ENCODE measurements at places on chromosomes 5 and 9.

DNA sequence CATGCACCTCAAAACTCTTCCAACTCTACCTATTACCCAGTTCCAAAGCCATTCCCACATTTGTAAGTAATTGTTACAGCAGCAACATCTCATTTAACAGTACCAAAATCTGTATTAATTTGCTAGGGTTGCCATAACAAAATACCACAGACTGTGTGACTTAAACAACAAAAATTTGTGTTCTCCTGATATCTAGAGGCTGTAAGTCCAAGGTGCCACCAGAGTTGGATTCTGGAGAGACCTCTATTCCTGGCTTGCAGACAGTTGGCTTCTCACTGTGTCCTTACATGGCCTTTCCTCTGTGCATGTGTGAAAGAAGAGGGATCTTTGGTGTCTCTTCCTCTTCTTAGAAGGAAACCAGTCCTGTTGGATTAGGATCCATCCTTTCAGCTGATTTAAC is 203.8 kb upstream of the PIK3R1 start:
- no peak for DNase-seq

GRCh38 chr5:43231977-43232376 is 40.0 kb downstream of the NIM1K start:
- DNase-seq, result no peak

DNA sequence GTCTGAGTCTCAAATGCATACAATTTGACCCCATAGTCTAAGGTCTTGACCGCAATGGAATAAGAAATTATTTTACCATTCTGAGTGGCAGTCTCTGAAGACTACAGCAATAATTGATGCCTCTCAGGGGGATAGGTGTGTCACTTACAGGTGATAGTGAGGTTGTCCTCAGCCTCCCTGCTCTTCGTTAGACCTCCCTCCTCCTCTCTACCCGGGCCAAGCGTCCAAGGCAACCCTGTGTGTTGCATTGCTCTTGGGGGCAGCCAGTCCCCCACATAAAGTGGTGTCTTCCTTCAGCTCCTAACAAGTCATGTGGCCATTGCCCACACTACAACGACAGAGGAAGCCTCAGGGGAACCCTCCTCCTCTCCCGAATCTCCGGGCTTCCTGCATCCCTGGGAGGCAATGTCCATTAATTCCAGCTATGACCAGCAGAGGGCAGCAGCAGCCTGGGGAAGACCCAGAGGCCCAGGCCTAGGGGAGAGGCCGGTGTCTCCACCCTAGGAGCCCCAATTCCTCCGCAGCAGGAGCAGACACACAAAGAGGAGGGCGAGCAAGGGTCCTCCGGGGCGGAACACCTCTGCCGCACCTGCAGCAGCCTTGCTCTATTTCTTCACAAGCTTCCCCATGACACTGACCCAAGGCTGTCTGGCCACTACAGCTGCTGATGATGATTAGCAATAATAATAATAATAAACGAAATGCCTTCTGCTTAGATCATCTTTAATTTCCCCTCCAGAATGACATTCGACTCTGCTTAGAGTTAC is 134.8 kb downstream of the KCNIP1 start:
- DNase-seq, result peak; percentile 43

DNA sequence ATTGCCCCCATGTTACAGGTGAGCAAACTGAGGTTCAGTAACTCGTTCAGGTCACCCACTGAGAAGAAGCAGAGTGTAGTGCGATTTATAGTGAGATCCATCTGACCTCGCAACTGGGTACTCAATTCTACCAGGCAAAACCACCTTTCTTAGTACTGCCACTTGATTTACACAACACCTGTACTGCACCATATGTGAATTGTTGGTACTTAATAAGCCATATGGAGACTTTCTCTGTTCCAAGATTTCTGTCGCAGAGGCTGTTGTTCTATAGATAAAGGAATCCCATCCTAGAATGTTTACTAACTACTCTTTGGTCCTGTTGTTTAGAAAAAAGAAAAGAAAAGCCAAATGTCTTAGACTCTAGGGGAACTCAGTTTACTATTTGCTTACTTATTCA is 287.5 kb downstream of the KCTD16 start:
- DNase-seq, result no peak

DNA sequence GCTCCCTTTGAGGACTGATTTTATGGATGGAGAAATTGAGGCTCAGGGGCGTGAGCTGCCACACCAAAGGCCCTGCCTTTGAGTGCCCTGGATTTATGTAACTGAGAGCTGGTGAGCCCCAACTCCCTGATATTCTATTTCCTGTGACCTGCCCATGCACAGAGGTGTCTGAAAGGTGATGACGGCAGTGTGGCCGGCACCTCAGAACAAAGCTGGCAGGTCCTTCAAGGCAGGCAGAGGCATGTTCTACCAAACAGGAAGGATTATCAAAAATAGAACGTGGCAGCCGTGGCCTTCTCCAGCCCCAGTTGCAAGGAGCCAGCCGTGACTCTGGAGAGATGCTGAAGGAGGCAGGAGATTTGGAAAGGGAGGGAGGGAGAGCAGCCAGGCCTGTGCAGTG is 36.2 kb downstream of the INSYN2B start:
- DNase-seq, result no peak

- no peak for DNase-seq
Observed at GRCh38 chr5:58286741-58287140, 173.1 kb downstream of the PLK2 start.

GRCh38 chr5:93235761-93236160 is 345.3 kb downstream of the NR2F1-AS1 start:
- DNase-seq, result no peak

DNA sequence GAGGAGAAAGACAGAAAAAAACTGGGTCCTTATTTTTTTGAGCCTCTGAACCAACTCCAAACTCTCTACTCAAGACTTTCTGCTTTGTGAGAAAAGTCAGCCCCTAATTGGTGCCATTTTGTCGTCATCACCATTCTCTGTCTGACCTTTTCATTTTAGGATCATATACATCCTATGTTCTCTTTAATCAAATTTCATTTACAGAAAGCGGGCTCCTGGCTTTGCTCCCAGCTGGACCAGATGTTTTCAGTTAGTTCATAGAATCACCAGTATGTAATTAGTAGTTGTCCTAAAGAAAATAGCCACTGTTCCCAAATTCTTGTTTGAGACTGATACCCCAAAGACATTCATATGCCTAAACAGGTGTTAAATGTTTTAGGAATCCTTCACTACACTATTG is 28.6 kb upstream of the SLCO4C1 start:
- DNase-seq, result no peak

GRCh38 chr5:2751592-2752021 is at the start of gene IRX2:
IRX2 (minus strand) TSS chr5:2751677; CDS start chr5:2751413, 264 bp downstream.
- DNase-seq, result no peak

Measured in activated T-cell treated with anti-CD3 and anti-CD28 coated beads for 1 hour (primary cell).